ENCODE measurements at places on chromosomes 11 and 22.

DNA sequence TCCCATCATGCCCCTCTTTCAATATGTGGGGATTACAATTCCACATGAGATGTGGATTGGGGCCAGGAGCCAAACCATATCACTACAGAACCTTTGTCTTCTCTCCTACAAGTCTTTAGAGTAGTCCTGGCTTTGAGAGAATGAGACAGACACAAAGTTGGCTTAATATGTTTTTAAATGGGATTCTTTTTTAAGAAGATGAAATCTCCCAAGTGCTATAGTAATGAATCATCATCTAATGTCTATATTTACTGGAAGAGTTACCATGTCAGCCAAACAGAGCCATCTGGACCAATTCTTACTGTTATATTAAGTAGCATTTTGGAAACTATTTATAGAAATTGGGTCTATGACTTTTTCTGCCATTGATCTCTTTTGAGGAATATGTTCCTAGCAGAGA is 38.1 kb upstream of the CARD18 start:
- DNase-seq: no peak

- no peak for DNase-seq
Measured at GRCh38 chr11:28009388-28009787, 98.6 kb downstream of the KIF18A start.

DNA sequence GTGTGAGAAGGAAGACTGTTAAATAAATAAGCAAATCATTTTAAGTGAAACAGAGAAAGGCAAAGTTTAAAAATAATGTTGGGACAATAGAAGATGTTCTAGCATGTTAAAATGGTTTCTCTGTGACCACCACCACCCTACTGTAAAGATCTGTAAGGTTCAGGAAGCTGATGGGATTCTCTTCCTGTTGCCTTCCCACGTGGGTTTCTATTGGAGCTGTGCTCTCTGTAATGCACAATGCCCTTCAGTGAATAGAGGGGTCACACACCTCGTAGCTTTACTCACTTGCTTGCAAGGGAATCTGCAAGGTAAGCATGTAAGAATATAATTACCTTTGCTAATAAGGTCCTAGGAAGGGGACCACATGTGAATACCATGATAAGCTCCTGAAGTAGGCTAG is 170.5 kb downstream of the CASP12 start:
- DNase-seq: no peak

DNA sequence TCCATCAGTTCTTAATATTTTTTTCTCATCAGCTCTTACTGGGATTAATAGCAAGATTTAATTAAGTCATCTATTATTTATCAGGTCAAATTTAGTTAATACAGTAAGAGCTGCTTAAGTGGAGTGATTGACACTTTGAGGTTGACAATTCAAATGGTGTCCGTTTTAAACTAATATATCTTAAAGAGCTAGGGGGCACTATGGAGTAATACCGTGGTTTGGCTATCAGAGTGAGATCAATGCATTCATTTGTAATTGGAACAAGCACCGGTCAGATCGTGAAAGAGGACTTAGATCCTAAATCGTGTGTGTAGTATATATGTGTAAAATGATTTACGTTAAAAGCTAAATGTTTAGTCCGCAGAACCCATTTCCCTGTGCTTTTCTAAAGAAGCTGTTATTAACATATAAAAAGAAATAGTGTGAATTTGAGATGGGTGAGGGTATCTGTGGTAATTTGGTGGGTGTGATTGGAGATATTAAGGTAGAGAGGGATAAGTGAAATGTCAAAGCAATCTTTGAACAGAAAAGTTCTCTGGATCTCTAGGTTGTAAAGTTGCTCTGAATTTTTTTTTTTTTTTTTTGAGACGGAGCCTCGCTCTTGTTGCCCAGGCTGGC is 2.3 kb downstream of the SIK2 start:
- DNase-seq: no peak

- no peak for DNase-seq
Measured at GRCh38 chr11:12247543-12248254, 129.7 kb upstream of the PARVA start.

- no peak for DNase-seq
Measured at GRCh38 chr22:49328630-49329405, 498.9 kb downstream of the BRD1 start.

GRCh38 chr11:92955860-92956259 is 13.6 kb upstream of the MTNR1B start:
- no peak for DNase-seq

DNA sequence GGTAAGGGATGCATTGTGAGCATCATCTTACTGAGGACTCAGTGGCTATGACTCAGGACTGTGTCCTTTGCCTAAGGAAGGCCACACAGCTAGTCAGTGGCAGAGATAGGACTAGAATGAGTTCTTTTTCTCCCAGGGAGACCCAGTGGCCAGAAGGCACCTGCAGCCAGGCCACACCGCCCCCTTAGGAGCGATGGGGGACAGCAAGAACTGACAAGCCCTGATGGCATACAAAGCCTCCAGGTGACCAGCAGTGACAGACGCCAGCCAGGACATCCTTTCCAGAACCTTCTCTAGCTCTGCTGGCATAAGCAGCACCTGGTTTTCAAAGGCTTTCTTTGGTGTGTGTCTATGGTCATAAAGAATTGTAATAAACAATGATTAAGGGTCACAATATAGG is 240.1 kb downstream of the ST3GAL4 start:
- no peak for DNase-seq

DNA sequence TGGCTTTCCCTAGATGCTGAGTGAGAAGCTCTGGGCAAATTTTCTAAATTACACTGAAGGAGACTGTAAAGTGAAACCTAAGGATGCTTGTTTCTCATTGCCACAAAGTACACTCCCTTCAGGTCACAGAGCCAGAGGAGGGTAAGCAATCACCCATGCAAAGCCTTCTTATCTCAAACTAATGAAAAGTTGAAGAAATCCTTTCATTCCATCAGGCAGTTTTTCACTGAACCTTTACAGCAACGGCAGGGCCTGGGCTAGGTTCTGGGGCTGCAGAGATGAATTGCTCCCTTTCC is 106.2 kb downstream of the RASSF10 start:
- DNase-seq: no peak

DNA sequence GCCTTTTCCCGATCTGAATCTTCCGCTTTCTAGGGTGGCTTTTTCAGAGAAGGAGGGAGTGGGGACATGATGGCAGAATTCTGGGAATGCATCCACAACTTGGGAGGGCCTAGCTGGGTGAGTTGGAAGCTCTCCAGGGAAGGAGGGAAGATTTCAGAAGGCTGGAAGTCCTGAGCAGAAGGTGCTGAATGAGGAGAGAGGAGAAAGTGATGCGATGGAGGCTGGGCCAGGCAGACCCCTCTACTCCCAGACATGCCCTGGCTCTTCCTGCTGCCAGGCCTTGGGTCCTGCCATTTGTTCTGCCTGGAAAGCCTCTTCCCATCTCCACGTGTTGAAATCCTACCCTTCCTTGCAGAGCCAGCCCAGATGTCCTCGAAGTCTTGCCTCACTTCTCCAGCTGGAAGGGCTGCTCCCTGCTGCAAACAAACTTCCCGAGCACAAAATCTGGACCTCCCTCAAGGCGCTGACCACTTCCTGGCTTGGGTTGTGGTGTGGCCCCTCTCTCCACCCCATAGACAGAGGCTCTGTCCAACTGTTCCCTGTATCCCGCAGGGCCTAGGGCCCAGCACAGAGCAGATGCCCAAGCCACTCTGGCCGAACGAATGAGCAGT is 16.8 kb downstream of the LRRC32 start:
- DNase-seq: no peak

GRCh38 chr22:43203471-43203981 is 16.6 kb upstream of the TTLL12 start:
- no peak for DNase-seq
